ENCODE measurements at places on chromosomes 7 and 10.

GRCh38 chr10:5894873-5895272 lies 4.8 kb downstream of the FBH1 start:
- no peak for DNase-seq
- no peak overlapping the region for H3K4me3 ChIP-seq
- H3K27ac ChIP-seq: no peak overlapping the region
- H3K4me1 ChIP-seq: peaks cover 22% of the 10 kb centered on the region
- no peaks in the 10 kb centered on the region for H3K27me3 ChIP-seq

GRCh38 chr7:104962781-104963180 lies 51.2 kb upstream of the KMT2E start:
- DNase-seq: no peak
- H3K4me3 ChIP-seq: no peak overlapping the region
- no peaks in the 10 kb centered on the region for H3K27me3 ChIP-seq
- H3K27ac ChIP-seq: no peak overlapping the region
- H3K4me1 ChIP-seq: peaks cover 8% of the 10 kb centered on the region

DNA sequence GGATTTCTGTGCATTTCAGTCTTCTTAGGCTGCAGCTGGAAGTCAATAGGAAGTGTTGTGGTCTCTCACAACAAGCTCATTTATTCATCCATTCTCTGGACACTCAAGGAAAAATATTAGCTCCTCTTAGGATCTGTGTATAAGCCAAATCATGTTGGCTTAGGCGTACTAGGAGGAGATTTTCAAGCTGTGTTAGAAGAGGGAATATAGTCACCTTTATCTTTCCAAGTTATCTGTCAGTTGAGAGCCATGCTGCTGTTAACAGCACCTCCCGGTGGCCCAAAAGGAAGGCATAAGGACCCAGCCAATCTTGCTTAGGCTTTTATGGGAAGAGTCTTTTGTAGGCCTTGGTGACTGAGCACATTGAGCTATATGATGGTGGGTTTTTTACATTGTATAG lies 220.0 kb downstream of the LRMDA start:
- H3K4me3 ChIP-seq: no peak overlapping the region
- no peak for DNase-seq
- H3K27me3 ChIP-seq: no peaks in the 10 kb centered on the region
- peaks cover 14% of the 10 kb centered on the region for H3K4me1 ChIP-seq
- no peak overlapping the region for H3K27ac ChIP-seq

DNA sequence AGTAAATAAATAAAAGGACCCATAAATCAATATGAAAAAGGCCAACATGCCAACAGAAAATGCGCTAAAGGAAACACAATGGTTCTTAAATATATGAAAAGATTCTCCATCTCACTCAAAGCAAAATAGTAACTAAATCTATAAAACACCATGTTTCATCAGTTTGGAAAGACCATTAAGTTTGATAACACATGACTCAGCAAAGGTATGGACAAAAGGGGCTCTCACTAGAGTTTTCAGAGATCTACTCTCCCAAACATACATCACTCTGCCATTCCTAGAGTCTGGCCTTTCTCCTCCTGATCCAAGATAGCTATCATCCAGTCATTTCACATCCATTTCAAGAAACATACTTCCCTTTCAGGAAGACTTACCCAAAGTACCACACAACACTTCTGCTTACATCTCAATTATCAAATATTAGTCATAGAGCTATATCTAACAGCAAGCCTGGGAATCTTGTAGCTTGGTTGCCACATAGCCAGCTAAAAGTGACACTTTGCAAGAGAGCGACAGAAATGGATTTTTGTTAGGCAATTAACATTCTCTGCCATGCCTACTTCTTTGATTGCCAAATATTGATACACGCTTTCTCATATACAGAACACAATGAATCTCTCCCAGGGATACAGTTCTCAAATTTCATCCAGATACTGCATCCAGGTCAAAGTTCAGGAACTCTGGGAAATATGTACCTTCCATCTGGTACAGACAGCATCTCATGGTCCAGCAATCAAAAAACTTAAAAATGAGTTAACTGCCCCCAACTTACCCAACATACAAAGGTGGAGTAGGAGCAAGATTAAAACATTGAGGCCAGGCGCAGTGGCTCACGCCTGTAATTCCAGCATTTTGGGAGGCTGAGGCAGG lies 28.8 kb downstream of the TOMM7 start:
- no peaks in the 10 kb centered on the region for H3K36me3 ChIP-seq
- no peak for DNase-seq
- no peak overlapping the region for H3K27ac ChIP-seq
- H3K4me1 ChIP-seq: no peaks in the 10 kb centered on the region
- no peaks in the 10 kb centered on the region for H3K27me3 ChIP-seq

GRCh38 chr7:117338020-117338419 lies 15.2 kb upstream of the WNT2 start:
- no peaks in the 10 kb centered on the region for H3K27me3 ChIP-seq
- no peaks in the 10 kb centered on the region for H3K4me1 ChIP-seq
- H3K27ac ChIP-seq: no peak overlapping the region
- no peak overlapping the region for H3K4me3 ChIP-seq
- no peaks in the 10 kb centered on the region for H3K36me3 ChIP-seq

GRCh38 chr10:33215635-33216034 lies 118.8 kb downstream of the NRP1 start:
- no peak overlapping the region for H3K4me3 ChIP-seq
- no peaks in the 10 kb centered on the region for H3K4me1 ChIP-seq
- H3K27me3 ChIP-seq: no peaks in the 10 kb centered on the region
- H3K27ac ChIP-seq: peak overlapping the region; percentile 9
- no peaks in the 10 kb centered on the region for H3K36me3 ChIP-seq

DNA sequence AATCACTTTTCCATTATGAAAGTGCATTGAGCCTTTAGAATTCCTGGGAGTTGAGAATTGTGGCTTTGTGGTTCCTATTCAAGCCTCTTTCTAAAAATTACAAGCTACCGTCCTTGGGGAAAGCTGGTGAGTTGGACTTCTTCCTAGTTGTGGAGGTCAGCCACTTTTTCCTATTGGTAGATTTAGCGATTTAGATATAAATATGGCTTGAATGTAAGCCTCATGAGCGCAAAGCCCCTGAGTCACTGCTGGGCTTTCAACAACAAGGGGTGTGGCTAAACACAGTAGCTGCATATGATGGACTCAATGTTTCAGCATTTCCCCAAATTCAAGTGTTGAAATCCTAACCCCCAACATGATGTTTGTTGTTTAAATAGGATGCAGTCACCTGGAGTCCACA lies 150.0 kb upstream of the IGFBP3 start:
- H3K4me3 ChIP-seq: no peak overlapping the region
- H3K27ac ChIP-seq: no peak overlapping the region
- H3K4me1 ChIP-seq: no peaks in the 10 kb centered on the region
- no peaks in the 10 kb centered on the region for H3K27me3 ChIP-seq
- DNase-seq: no peak

GRCh38 chr7:31892099-31892829 lies 177.9 kb downstream of the PDE1C start:
- no peak for DNase-seq
- H3K4me1 ChIP-seq: no peaks in the 10 kb centered on the region
- no peaks in the 10 kb centered on the region for H3K27me3 ChIP-seq
- no peak overlapping the region for H3K27ac ChIP-seq

DNA sequence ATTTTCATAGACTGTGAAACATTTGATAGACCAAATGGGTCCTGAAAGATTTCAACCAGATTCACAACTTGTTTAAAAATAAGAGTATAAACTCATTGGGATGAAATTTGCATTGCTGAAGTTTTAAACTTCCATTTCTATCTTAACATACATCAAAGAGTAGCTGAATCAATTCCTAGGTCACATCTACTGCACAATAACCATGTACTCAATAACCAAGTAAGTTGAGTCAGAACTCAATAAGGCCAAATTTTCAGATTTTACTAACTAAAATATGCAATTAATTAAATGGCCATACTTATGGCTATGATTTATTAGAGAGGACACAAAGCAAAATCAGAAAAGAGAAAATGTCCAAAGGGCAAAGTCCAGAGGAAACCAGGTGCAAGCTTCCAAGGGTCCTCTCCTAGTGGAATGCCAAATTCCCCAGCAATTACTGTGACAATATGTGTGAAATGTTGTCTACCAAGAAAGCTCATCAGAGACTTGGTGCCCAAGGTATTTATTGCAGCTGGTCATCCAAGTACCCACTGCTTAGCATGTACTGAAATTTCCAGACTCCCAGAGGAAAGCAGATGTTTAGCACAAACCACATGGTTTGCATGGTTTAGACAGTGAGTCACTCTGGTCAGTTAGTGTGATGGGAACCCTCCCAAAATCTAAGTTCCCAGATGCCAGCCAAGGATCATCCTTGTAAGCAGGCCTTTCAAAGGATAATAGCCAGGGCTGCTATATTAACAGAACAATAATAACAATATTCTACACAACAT lies 238.9 kb downstream of the IPMK start:
- no peaks in the 10 kb centered on the region for H3K36me3 ChIP-seq
- H3K27me3 ChIP-seq: no peaks in the 10 kb centered on the region
- H3K27ac ChIP-seq: no peak overlapping the region
- DNase-seq: no peak
- H3K4me1 ChIP-seq: no peaks in the 10 kb centered on the region

DNA sequence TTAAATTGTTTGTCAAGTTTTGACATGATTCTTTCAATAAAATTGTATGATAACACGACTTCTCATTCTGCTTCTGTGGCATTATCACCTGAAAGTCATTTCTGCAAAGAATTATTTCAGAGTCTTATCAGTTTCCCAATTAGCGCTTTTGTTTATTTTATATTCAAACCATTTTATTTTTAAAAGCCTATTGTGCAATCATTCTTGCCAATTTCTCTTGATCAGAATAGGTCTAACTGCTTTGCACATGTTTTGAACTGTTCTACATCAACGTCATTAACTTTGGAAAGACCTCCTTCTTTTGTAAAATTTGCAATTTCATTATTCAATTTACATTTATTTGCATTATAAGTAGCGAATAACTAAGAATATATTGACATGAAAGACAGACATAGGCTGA lies 758.1 kb downstream of the CNTNAP2 start:
- H3K4me3 ChIP-seq: no peak overlapping the region
- no peaks in the 10 kb centered on the region for H3K36me3 ChIP-seq
- H3K27ac ChIP-seq: no peak overlapping the region

DNA sequence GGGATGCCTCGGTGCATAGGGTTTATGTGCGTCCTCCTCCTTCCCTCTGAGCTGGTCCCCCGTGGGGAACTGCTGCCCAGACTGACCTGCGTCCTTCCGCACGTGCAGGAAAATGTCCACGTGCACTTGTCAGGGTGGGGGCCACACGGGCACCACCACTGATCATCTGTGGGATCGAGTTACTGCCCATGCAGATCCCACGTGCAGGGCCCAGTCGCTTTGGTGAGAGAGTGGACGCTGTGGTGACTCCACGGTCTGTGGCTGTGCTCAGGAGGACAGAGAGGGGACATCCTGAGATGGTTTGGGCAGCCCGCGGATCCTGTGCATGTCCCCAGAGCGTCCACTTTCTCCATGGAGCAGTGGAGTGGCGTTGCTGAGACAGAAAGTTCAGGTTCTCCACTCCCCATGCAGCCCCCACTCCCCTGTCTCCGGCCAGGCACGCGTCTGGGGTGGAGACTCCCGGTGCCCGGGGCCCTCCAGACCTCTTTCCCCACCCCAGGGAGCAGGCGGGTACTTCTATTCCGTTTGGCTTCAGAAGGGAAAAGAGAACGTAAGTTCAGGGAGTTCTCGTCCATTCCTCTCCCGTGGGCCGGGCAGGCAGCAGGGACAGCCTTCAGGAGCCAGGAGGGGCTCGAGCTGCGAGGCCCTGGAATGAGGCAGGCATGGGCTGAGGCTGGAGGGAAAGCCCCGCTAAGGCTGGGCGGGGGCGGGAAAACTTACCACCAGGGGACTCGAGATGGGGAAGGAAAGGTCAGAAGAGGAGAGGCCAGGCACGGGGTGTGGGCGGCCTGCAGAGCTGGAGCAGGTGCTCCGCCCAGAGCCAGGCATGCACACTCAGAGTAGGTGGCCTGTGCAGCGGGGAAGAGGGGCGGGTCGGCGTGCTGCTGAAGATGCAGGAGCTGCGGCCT lies 59.9 kb downstream of the EGFR start:
- H3K27me3 ChIP-seq: no peaks in the 10 kb centered on the region
- DNase-seq: no peak
- H3K36me3 ChIP-seq: no peaks in the 10 kb centered on the region
- H3K4me3 ChIP-seq: no peak overlapping the region
